ENCODE measurements at places on chromosomes 4 and X. TPM values are rescaled to one million over a fixed set of nuclear protein-coding genes. Genes with fewer than 3 reads are reported as not detected.

DACH2 gene
- total RNA-seq = not detected

CLDN2 gene
- not detected for total RNA-seq

EREG gene
- total RNA-seq = 0.50 TPM

DNA sequence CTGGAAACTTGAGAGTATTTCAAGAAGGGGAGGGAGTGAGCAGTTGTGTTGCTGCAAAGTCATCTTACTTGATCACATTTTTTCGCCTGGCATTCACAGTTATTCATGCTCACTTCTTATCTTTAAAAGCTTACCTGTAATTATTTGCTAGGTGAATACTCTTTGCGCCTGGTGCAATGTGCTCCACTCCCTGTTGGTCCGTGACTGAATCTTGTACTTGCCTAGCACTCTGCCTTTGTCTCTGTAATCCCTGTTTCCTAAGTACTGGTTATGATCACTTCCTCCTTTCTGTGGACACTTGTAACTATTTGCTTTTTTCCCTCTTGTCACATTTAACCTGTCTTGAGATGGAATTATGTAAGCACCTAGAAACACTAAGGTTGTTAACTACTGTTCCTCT, 5.8 kb downstream of the BMP2K start:
- DNase-seq = no peak
- no peak overlapping the region for H3K4me3 ChIP-seq
- no peaks in the 10 kb centered on the region for H3K27me3 ChIP-seq
- H3K27ac ChIP-seq = no peak overlapping the region
- H3K36me3 ChIP-seq = no peaks in the 10 kb centered on the region

DNA sequence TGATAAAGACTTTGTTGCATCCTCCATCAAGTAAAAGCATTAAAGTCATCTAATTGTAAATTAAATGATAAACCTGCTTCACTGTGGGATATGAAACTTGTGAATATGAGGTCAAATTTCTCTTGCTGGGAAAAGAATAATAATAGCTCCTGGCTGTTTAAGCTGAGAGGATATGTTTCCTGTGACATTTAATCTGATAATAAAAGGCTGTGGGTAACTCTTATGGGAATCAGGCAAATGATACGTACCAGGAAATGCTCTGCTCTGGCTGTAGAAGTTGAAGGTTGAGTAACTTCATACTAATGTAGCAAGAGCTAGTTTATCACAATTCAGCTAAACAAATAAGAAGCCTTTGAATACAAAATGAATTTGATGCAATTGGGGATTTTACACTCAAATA, 574.6 kb downstream of the RAPGEF2 start:
- peak; percentile 96 for DNase-seq
- peaks cover 26% of the 10 kb centered on the region for H3K4me1 ChIP-seq
- peak overlapping the region; percentile 55 for H3K27ac ChIP-seq
- H3K36me3 ChIP-seq = no peaks in the 10 kb centered on the region

GRCh38 chr4:96035727-96036126, 195.8 kb downstream of the PDHA2 start:
- peak; percentile 39 for DNase-seq
- H3K36me3 ChIP-seq = no peaks in the 10 kb centered on the region
- H3K4me1 ChIP-seq = no peaks in the 10 kb centered on the region
- H3K4me3 ChIP-seq = no peak overlapping the region
- no peak overlapping the region for H3K27ac ChIP-seq

DNA sequence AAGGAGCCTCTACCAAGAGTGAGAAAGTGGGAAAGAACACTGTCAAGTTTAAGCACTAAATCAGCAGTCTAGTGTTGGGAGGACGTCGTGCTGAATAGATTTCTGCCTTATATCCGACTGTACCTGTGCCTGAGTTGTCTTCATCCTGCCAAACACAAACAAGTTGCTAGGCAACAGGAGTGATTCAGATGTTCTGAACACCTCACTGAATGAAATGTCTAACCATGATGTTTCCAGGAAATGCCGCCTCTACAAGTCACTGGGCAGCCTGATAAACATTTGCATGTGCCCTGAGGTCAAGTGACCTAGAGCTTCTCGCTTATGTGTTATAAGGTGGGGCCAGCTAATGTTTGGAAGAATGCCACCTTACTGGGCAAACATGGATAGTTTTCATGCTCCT, 37.9 kb downstream of the SGMS2 start:
- no peaks in the 10 kb centered on the region for H3K27me3 ChIP-seq
- no peak overlapping the region for H3K27ac ChIP-seq
- DNase-seq = no peak

DNA sequence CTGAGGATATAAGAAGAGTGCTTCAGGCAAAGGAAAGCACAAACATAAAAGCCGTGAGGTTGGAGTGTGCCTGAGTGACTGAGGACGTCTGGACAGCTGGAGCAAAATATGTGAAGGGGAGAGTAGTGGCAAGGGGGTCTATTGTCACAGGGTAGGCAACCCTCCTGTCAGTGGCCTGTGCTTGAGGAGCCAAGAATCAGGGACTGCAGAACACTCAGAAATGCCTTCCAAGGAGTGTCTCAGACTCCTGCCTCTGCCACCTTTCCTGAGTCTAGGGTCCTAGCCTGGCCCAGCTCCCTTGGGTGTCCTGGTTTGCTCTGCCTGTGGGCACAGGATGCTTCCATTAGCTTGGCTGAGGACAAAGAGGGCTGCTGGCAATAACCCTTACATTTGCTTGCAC, 152.5 kb upstream of the PJA1 start:
- H3K27ac ChIP-seq = no peak overlapping the region
- no peak overlapping the region for H3K4me3 ChIP-seq
- no peaks in the 10 kb centered on the region for H3K27me3 ChIP-seq
- H3K36me3 ChIP-seq = no peaks in the 10 kb centered on the region

DNA sequence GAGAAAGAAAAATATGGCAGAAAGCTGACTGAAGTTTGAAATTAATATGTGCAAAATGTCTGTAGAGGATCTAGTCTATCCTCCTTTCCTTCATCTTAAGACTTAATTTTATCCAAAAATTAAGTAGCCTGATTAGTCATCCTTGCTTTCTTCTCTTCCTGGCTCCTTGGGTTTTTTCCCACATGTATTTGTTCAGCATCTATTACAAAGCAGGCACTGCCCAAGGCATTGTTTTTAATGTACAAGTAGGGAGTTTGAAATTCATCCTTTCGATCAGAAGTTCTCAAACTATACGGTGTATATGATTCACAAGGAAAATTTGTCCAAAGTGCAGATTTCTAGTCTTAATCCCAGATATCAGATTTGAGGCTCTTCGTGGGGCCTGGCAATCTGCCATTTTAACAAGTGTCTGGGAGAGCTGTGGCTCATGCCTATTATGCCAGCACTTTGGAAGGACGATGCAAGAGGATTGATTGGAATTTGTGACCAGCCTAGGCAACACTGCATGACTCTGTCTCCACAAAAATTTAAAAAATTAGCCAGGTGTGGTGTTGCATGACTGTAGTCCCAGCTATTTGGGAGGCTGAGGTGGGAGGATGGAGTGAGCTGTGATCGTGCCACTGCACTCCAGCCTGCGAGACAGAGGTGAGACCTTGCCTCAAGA, 19.4 kb upstream of the YTHDC1 start:
- DNase-seq = no peak
- no peaks in the 10 kb centered on the region for H3K36me3 ChIP-seq
- H3K4me1 ChIP-seq = no peaks in the 10 kb centered on the region
- no peaks in the 10 kb centered on the region for H3K27me3 ChIP-seq
- no peak overlapping the region for H3K4me3 ChIP-seq

GRCh38 chrX:48776818-48777439, 9.5 kb upstream of the GATA1 start:
- H3K4me3 ChIP-seq = no peak overlapping the region
- no peaks in the 10 kb centered on the region for H3K36me3 ChIP-seq

DNA sequence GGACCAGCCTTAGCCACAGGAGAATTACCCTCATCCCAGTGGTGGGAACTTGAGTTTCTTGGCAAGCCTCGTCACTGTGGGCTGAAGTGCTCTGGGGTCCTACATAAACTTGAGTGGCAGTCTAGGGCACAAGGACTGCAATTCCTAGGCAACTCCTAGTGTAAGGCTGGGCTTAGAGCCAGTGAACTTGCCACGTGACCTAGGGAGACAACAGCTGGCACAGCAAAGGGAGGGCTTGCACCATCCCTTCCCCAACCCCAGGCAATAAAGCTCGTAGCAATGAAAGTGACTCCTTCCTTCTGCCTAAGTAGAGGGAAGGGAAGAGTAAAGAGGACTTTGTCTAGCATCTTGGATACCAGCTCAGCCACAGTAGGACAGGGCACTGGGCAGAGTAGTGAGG, 81.8 kb downstream of the TEX11 start:
- no peaks in the 10 kb centered on the region for H3K4me1 ChIP-seq
- no peaks in the 10 kb centered on the region for H3K27me3 ChIP-seq
- H3K4me3 ChIP-seq = no peak overlapping the region
- DNase-seq = peak; percentile 37
- no peak overlapping the region for H3K27ac ChIP-seq

DNA sequence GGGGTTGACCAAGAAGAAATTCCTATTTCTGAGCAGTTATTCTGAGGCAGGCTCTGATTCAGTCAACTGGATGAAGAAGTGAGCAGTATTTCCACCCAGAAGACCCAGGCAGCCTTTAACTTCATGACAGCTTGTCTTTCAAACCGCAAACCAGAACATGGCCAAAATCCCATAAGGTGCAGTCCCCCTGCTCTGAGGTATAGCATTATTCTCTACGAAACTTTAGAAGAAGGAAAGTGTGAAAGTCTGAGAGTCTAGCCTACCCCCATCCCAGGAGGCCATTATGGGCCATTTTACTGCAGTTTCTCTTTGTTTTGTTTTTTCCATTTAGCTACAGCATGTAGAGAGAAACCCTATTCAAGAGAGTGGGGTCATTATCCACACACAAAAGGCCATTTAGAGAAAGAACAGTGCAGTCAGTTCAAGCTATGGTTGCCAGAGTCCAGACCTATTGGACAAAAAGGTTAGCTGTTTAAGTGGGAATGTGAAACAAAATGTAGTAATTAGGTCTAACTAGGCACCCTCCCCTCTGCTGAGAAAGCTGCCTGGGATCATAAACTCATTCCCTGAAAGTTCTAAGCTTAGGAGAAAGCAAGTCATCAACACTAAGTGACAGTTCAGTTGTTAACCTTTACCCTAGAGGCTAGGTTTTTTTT, 52.1 kb upstream of the RASGEF1B start:
- no peak overlapping the region for H3K27ac ChIP-seq
- H3K4me1 ChIP-seq = no peaks in the 10 kb centered on the region
- no peaks in the 10 kb centered on the region for H3K36me3 ChIP-seq
- no peaks in the 10 kb centered on the region for H3K27me3 ChIP-seq

- no peaks in the 10 kb centered on the region for H3K27me3 ChIP-seq
- no peak overlapping the region for H3K27ac ChIP-seq
- no peak overlapping the region for H3K4me3 ChIP-seq
- no peaks in the 10 kb centered on the region for H3K4me1 ChIP-seq
- DNase-seq = no peak
Observed at GRCh38 chr4:55574252-55574651, 17.8 kb downstream of the PDCL2 start.
